Activated CD8-positive, alpha-beta memory T cell treated with anti-CD3 and anti-CD28 coated beads for 24 hours (primary cell): ENCODE measurements at places on chromosomes 13 and 19.

GRCh38 chr13:44142941-44143665 is 230.5 kb upstream of the SERP2 start:
- DNase-seq, result no peak

GRCh38 chr13:101499406-101499805 is 46.9 kb downstream of the ITGBL1 start:
- DNase-seq, result no peak

- DNase-seq, result no peak
Observed at GRCh38 chr19:33264881-33265445, 37.4 kb downstream of the CEBPA start.

DNA sequence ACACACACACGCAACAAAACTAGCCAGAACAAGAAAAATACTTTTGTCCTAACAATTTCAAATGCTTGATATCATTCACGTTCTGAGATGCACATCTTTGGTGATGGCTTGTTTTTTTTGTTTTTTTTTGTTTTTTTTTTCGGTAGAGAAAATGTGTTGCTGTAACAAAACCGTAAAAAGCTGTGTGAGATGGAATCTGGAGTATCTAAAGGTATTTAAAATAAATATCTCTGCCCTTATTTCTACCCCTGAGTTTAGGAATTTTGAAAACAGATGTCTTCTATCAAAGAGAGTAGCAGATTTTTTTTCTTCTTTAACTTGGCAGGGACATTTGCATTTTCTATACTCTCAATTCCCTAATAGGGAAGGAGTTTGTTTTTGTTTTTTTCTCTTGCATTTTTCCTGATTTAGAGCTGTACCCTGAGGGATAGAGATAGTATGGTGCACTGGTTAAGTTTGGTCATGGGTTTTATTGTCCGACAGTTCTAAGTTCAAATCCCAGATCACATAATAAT is 446.6 kb downstream of the KLF5 start:
- no peak for DNase-seq

GRCh38 chr19:35901854-35902661 is at the start of gene HCST:
HCST (plus strand) TSS chr19:35902529; CDS start chr19:35902594, 65 bp downstream.
- DNase-seq, result peak; percentile 76

DNA sequence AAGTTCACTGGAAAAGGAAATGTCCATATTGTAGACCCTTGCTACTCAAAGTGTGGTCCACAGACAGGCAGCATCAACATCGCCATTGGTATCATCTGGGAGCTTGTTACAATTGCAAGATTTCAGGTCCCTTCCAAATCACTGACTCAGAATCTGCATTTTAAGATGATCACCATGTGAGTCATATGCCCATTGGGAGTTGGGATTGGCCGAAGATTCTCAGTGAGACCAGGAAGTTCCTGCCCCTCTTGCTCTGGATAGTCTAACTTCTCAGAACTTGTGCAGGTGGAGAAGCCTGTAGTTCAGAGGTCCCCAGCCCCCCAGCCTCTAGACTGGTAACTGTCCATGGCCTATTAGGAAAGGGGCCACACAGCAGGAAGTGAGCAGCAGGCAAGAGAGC is 48.9 kb upstream of the URAD start:
- no peak for DNase-seq
